NCI-H82 (cell line): ENCODE measurements at places on chromosomes 16 and 17.

DNA sequence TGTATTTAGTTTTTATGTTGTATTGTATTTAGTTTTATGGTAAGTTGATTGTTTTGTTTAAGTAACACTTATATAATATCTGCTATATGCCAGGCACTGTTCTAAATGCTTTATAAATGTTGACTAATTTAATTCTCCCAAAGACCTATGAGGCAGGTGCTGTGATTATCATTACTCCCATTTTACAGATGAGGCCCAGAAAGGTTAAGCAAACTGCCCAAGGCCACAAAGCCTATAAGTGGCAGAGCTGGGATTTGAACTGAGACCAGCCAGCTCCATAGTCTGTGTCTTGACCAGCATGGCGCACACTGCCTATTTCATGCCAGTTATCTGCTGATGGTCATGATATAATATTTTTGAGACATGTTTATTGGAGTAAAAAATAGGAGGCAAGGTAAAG, 24.0 kb downstream of the IL21R start:
- DNase-seq, result no peak

DNA sequence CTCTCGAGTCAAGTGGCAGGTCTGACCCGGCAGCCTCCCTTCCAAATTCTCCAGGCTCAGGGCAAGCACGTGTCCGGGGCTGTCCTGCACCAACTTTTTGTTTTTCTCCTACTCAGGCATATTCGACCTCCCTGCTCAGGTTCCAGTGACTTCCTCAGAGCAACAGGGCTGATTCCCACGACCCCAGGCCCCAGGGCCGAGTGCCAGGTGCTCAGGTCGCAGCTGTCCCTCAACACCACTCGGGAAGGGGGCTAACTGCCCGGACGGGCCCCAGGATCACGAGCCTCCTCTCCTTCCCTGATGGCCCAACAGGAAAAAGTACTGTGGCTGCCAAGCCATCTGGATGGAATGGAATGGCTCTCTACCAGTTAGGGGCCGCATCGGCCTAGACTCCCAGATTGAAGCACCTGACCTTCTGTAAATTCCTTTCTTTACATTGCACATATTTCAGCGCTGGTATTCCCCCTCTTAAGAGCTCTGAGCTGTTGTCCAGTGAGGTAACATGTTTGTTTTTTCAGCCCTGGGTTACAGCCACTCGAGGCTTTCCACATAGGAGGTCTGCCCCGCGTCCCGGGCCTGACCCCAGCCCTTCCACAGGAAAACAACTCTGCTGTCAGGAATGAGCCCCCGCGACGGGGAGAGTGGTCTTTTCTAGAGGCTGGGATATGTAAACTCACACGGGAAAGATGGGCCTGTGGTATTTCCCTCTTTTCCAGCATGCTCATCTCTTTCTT, 25.0 kb downstream of the NXN start:
- DNase-seq, result no peak

DNA sequence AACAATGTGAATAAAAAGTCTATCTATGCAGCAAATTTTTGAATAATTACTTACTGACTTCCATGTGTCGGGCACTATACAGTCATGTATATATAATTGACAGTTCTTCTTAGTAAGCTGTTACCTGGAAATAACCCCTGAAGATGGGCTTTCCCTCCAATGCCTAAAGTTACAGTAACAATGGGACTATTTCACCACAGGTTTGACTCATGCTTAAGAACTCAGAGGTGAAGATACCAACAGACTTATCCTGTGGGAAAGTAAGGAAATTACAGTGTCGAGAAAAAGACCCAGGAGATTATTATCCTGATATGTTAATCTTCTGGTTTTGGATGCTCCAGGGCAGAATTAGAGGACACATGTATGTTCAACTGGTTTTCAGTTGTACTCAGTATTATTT, 601.5 kb upstream of the SOX9 start:
- DNase-seq, result no peak

GRCh38 chr17:70621566-70621965, 452.2 kb downstream of the KCNJ2 start:
- DNase-seq, result no peak

GRCh38 chr17:48960834-48961515, 7.4 kb downstream of the GIP start:
- peak; percentile 80 for DNase-seq

DNA sequence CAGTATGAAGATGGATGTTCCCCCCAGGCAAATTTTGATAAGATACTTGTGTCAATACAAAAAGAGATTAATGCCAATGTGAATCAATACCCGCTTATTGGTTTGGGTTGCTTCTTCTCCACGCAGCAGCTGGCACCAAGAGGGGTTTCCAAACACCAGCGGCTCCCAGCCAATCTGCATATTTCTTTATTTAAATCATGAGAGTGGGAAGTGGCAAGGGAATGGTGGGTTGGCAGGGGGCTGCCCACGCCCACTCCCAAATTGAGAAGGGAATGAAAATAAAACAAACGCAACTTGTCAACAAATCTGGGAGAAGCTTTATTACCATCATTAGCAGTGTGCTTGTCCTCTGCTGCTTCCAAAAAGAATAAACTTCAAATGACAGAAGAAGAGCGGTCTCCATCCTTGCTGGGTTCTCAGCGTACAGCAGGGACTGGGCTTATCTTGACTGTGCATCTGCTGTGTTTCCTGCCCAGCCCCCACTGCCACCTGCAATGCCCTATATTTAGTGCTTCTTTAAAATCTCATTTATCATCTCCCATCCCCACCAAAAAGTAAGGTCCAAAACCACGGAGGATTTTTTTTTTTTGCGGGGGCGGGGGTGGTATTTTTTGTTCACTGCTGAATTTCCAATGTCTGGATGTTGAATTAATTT, 34.9 kb upstream of the C16orf78 start:
- DNase-seq, result peak; percentile 43

- no peak for DNase-seq
Observed at GRCh38 chr16:85682516-85682915, 6.2 kb downstream of the GINS2 start.

DNA sequence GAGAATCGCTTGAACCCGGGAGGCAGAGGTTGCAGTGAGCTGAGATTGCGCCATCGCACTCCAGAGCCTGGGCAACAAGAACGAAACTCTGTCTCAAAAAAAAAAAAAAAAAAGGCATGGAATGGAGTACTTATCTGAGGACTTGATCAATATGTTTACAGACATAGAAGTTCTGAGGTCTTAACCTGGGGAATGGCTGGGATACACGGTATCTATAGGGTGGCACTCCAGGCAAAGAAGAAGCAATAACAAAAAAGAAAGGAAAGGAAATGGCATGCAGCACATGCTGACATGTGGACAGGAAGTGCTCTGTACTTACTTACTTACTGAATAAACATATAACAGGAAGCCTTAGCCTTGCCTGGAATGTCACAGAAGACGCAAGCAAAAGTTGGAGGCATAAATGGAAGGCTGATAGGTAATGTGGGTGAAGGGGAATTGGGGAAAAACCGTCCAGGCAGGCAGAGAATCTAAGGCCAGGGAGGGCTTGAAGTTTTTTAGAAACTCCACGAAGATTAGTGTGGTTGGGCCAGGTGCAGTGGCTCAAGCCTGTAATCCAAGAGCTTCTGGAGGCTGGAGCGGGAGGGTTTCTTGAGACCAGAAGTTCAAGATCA, 10.1 kb upstream of the SPOP start:
- DNase-seq, result no peak

GRCh38 chr16:19119564-19119963, 5.8 kb downstream of the ITPRIPL2 start:
- no peak for DNase-seq

DNA sequence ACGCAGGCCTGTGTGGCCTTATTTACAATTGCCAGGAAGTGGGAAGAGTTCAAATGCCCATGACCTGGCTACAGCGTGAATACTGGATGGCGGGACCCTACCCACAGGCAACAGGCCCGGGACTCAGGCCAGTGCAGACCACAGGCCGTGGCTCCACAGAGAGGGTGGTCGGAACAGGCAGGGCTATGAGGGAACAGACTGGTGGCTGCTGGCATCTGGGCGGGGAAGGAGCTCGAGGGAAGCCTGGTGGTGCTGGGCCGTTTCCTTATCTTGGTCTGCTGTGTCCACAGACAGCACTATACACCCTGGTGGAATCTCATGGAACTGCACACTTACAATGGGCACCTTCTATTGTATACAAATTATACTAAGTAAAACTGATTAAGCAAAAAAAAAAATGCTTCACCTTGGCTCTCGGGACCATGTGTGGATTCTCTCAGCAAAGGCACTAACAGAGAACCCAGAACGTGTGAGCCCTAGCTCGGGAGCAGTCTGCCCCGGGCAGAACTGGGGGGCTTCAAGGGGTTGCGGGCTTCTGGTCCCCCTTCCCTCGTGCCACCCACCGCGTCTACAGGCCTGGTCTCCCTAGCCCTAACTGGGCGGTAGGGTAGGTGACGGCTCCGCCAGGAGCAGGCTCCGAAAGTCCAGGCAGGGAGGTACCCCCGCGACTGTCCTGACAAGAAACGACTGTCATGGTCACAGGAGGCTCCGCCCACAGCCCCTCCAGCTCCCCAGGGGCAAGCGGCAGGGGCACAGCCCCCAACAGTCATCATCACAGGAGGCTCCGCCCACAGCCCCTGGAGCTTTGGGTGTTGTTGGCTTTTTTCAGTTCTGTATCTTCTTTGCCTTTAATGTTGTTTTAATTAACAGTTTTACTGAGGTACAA, 21.8 kb downstream of the CEP131 start:
- DNase-seq, result peak; percentile 80

- DNase-seq, result peak; percentile 94
Observed at GRCh38 chr17:44708401-44709263, at the start of gene DBF4B. TSS of gene DBF4B (plus strand) at chr17:44708665. CDS start at chr17:44708821, 156 bp downstream.

- DNase-seq, result no peak
Observed at GRCh38 chr17:45302649-45303173, 14.1 kb downstream of the MAP3K14 start.

GRCh38 chr17:75808905-75809621, 24.5 kb downstream of the UNK start:
- peak; percentile 58 for DNase-seq

DNA sequence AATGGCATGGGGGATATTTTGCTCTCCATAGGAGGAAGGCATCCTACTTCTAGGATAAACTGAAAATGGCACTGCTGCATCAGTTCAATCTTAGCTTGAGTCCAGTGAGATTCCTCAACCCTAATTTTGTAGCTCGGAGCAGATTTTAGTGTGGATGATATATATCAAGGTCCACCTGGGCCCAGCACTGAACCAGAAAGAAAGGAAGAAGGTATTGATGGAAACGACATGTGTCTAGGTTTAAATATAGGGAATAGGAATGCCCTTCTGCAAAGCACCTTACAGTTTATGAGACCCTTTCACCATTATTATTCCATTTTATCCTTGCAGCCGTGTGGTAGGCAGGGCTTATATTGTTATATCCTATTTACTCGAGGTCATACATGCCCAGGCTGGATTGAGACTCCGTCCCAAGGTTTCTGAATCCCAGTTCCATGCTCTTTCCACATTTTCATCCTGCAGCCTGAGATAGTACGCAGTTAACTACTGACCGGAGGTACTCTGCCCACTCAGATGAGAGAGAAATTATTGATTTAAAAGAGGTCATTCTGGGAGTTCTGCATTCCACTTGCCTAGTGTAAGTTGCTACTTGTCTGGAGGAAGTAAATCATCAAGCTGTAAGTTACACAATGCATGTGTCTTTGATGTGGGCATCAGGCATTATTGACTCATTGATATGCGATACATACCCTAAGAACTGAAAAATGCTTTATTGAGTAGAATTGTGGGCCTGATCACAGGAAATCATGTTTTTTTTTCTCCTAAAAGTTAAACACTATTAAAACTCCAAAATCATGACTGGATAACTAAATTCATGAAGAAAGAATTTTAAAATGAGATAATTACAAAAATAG, 10.1 kb downstream of the KRT39 start:
- DNase-seq, result no peak

- no peak for DNase-seq
Observed at GRCh38 chr17:19294443-19294842, 57.3 kb downstream of the EPN2 start.

DNA sequence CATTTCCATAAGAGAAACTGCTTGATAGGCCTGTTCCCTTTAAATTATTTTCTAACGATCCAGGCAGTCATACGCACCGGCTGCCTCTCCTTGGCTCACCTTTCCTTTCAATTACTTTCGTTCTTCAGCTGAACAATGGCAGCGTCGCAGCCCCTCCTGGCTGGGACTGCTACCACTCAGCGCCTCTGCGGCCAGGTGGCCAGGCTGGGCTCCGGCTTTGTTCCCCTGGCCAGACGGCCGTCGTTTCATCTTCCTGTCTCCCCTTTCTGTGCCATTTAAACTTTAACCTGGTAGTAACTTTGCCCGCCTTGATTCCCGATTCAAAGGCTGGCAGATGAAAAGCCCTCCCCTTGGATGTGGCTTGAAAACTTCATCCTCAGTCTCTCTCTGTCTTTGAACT, 79.0 kb downstream of the C16orf78 start:
- no peak for DNase-seq

DNA sequence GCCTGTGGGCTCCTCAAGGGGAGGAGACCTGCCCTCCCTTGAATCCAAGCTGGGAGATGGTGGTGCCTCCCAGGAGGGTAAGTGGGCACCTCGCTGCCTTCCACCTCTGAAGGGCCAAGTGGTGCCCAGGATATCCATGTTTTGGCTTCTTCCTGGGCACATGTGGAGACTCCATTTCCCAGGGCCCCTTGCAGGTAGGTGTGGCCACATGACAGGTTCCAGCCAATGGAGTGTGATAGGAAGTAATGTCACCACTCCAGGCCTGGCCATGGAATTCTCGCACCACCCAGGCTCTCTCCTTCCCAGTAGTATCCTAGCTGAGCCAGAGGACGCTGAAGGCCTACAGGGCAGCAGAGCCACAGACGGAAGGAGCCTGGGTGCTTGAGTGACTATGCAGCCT, 17.6 kb upstream of the PEMT start:
- peak; percentile 57 for DNase-seq

DNA sequence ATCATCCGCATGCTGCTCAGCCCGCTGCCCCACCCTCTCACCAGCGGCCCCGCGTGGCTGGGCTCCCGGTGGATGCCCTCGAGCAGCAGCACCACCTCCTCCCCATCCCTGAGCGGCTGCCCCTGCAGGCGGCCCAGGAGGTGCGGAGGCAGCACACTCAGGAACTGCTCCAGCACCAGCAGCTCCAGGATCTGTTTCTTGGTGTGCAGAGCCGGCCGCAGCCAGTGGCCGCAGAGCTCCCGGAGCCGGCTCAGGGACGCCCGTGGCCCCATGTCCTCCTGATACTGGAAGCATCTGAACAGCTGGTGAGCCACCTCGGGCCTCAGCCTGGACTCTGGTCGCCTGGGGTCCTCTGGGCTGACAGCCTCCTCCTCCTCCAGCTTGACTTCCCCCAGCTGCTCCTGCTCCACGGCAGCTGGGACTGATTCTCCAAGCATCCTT, 6.6 kb downstream of the ZSCAN10 start:
- peak; percentile 38 for DNase-seq
